Heart left ventricle (tissue), 16 donors: ENCODE measurements at places on chromosomes 16 and 17.
A peak's percentile ranks its signal among the peaks of the same experiment; 100 is the strongest.

GRCh38 chr17:48634493-48635208 is 8.5 kb upstream of the HOXB9 start:
- no peak for DNase-seq

DNA sequence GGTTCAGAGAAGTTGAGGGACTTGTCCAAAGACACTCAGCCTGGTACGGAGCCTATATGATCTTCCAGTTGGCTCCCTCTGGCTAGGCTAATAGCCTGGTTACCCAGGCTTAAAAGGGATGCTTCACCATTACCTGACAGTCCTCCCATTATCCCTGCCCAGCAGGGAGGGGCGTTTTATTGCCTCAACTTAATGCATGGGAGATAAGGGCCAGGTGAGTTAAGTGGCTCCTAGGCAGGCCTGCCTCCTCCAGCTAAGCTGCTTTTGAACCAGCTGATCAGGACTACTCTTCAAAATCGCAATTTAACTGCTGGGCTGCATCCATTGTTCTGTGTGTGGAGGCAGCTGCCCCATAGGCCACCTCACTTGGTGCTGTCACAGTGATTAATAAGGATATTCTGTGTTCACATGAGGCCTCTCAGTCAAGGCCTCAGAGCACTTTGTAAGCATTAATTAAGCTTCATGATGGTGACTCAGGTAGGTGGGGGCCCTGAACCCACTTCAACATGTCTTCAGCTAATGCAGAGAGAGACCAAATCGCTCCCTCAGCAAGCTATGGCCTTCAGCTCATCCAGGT is 27.9 kb downstream of the SMPD3 start:
- DNase-seq: no peak

DNA sequence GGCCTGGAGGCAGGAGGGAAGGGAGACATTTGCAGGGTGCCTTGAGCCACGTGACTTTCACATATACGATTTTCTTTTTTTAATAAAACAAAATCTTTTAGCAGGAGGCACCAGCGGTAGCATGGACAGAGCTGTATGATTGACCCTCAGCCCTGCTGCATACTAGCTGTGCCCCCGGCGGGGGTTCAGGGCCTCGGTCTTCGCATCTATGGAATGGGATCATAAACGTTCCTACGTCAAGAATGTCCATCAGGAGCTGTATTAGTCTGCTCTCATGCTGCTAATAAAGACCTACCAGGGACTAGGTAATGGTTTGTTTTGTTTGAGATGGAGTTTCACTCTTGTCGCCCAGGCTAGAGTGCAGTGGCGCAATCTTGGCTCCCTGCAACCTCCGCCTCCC is 27.2 kb downstream of the SLC38A8 start:
- no peak for DNase-seq

DNA sequence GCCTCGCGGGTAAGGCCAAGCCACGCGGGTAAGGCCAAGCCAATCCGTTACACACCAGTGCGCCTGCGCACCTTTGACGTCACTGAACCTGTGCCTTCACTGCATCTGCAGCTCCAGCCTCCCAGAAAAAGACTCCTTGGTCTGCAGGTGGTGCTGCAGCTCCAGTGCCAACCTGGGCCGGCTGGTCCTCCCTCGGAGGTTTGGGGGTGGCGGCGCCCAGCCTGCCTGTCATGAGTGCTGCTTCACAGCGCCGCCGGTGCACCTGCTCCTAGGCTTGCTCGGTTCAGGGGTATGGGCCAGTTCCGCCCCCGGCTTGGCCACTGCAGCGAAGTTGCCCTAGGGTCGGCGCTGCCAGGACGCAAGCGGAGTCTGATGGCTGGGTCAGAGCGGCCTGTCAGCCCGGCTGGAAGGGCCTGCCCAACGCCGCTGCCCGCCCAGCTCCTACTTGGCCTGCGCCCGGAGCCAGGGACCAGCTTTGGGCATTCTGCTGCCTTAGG is 146.6 kb downstream of the USP22 start:
- peak; percentile 22 for DNase-seq

GRCh38 chr16:85084841-85085510 is 27.3 kb downstream of the CIBAR2 start:
- no peak for DNase-seq
